ENCODE measurements at places on chromosomes 4 and X.

- no peak for DNase-seq
Observed at GRCh38 chrX:123184219-123184865, at the start of gene GRIA3. TSS of gene GRIA3 (plus strand) at chrX:123184278. CDS start at chrX:123184536, 258 bp downstream.

DNA sequence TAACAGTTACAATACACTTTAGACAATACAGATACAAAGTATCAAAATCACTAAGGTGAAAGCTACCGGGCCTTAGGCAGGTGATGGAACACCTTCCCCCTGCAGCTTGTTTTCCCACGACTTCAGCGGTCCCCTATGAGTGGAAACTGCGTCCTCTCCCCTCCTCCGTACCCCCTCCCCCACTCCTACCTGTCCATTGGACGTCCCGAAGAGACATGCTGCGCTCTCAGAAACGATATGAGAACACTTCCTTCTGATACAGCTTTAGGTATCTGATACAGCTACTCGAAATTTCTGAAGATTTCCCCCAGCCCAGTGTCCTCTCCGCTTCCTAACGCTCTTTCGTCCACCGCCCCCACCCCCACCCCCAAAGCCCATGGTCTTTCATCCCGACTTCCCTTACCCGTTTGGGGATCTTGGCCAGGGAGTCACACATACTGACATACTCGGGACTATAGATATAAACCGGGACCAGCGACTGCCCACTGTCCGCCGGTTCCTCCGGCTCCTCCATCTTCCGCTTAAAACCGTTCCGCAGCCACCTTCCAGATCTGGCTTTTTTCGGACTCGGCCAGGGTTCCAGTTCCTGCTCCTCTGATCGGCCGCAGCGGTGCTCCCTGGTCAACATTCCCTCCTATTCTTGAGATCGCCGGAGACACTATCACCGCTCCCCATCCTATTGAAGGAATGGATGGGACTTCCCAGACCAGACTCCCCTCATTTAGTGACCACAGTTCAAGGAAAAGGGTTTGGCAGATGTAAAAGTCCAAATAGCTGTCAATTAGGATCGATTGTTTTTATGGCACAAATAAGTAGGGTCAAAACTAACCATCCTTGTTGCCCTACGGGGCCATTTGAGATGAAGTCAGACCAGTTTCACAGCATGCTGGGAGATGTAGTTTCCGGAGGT lies at the start of gene HDAC8:
TSS of gene HDAC8 (minus strand) at position 596 of the 910 bp plus-strand sequence. CDS start at position 514, 82 bp downstream.
- peak; percentile 62 for DNase-seq

GRCh38 chrX:19661961-19662360 lies 146.7 kb upstream of the MAP3K15 start:
- no peak for DNase-seq

DNA sequence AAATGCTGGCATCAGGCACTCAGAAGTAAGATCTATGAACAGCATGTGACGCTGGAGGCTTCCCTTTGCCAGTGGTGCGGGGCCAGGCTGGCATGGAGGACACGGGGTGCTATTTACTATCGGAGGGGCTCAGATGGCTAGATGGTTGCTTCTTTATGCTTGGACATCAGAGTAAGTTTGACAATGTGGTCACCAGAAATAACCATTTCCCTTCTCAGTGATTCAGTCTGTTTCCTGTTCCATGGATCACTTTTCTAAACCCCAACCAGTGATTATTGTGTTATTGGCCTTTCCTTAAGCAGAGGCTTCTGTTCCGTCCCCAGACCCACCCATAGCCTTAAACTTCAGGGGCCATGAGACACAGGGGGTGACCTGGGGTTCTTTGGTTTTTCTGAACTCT lies 55.4 kb upstream of the DHX15 start:
- no peak for DNase-seq

GRCh38 chr4:183543435-183543834 lies 38.6 kb downstream of the ING2 start:
- DNase-seq: no peak

GRCh38 chr4:87409420-87409939 lies 12.9 kb upstream of the NUDT9 start:
- DNase-seq: peak; percentile 46

GRCh38 chr4:76723924-76724323 lies 174.0 kb downstream of the SOWAHB start:
- DNase-seq: no peak

- no peak for DNase-seq
Observed at GRCh38 chr4:124104101-124104500, 608.4 kb downstream of the ANKRD50 start.

DNA sequence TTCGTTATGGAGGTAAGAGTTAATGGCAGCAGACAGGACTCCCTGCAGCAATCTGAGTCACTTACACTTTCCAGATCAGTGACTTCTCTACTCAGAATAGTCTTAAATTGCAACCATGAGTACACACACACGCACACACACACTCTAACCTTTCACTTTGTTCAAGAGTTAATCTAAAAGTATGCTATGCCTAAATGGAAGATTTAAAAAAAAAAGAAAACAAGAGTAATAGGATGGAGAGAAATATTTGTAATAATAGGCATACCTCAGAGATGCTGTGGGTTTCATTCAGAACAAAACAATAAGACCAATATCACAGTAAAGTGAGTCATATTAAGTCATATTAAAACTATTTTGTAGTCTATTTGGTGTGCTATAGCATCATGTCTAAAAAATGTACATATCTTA lies 969.1 kb upstream of the PCDH10 start:
- no peak for DNase-seq

All from Caco-2 (cell line).